ENCODE measurements at places on chromosomes 16 and 17.

DNA sequence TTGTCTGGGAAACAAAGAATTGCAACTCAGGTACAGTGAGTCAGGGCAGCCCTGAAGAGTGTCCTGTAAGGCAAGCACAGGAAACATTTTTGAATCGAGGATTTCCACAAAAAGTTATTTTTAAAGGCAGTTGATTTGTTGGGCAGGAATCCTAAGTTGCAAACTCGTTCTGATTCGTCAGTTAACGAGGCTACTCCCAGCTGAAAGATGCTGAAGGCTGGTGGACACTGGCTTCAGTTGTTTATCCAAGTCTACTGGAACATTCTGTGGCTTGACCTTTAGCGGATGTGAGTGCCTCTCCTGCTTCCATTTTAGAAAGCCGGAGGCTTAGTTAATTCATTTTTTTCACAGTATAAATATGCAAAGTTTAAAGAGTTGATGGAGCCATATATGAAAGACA lies 84.2 kb downstream of the KCNJ12 start:
- DNase-seq = no peak

GRCh38 chr16:67701420-67701819 lies 17.7 kb downstream of the GFOD2 start:
- DNase-seq = no peak

DNA sequence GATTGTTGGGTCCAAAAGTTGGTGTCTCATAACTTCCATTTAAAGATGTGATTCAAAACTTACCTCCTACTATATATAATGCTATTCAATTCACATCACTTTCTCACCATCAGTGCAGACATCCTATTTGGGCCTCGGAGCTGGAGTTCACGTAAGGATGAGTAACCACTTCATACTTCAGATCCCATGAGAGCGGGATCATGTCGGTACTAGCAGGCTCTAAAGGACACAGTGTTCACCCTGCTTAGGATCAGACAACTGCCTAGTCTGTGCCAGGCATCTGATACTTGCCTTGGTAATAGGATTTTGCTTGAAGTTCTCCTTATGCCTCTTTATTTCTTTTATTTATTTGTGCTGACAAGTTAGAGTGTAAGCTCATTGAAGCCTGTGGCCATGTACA lies 39.5 kb downstream of the RBFOX1 start:
- no peak for DNase-seq

DNA sequence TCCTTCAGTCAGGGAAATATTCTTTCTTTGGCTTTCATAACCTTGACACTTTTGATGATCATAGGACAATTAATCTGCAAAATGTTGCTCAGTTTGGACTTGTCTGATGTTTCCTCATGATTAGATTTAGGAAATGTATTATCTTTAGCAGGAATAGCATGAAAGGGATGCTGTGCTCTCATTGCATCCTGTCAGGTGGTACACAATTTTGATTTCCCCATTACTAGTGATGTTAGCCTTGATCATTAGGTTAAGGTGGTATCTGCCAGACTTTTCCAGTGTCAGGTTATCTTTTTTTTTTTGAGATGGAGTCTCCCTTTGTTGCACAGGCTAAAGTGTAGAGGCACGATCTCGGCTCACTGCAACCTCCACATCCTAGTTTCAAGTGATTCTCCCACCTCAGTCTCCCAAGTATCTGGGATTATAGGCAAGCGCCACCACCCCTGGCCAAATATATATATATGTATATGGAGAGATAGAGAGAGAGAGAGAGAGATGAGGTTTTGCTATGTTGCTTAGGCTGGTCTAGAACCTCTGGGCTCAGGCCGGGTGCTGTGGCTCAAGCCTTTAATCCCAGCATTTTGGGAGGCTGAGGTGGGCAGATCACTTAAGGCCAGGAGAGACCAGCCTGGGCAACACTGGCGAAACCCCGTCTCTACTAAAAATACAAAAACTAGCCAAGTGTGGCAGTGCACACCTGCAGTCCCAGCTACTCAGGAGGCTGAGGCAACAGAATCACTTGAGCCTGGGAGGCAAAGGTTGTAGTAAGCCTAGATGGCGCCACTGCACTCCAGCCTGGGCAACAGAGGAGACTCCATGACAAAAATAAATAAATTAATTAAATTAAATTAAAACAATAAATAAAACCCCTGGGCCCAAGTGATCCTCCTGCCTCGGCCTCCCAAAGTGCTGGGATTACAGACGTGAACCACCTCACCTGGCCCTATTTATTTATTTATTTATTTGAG lies 15.8 kb upstream of the CAVIN1 start:
- DNase-seq = no peak

- peak; percentile 57 for DNase-seq
Measured at GRCh38 chr17:16313139-16314090, 39.9 kb downstream of the CENPV start.

DNA sequence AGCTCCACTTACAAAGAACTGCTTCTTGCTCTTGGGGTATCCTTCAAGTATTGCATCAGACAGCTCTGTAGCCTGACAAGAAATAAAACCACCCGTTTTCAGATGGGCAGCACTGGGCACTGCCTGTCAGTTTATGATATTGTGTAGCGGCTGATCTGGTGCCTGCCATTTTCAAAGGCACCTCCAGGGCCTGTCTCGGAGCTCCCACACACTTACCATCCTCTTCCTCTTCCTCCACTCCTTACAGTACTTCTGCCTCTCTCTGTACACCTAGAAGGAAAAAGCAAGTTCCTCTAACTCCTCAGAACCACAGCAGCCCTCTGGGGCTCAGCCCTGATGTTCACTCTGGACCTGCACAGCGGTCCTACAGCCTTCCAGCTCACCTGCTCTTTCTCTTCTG lies 4.4 kb downstream of the PSMC3IP start:
- DNase-seq = no peak

- DNase-seq = peak; percentile 63
Measured at GRCh38 chr17:45129426-45129939, 2.8 kb downstream of the PLCD3 start.

DNA sequence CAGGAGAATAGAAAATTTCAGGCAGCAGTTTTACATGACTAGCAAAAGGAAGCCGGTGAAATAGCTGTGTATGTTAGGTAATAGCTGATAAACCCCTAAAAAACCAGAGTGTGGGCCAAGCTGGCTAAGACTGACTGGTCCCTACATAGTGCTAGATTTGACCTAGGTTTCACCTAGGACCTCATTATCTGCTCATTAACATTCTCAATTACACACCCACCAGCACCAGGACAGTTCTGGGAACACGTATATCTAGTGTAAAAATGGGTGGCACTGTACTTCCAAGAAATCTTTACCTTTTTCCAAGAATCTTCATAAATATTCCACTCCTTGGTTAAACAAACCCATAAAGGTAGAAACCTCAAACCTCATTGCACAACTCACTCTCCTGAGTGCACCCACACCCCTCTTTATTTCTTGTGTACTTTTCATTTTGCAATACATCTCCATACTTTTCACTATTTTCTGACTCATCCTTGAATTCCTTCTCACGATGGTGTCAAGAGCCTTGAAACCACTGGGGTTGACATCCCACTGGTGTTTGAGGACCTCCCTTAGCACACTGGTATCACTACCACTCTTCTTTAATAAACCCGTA lies 262.7 kb upstream of the KCNJ16 start:
- no peak for DNase-seq

DNA sequence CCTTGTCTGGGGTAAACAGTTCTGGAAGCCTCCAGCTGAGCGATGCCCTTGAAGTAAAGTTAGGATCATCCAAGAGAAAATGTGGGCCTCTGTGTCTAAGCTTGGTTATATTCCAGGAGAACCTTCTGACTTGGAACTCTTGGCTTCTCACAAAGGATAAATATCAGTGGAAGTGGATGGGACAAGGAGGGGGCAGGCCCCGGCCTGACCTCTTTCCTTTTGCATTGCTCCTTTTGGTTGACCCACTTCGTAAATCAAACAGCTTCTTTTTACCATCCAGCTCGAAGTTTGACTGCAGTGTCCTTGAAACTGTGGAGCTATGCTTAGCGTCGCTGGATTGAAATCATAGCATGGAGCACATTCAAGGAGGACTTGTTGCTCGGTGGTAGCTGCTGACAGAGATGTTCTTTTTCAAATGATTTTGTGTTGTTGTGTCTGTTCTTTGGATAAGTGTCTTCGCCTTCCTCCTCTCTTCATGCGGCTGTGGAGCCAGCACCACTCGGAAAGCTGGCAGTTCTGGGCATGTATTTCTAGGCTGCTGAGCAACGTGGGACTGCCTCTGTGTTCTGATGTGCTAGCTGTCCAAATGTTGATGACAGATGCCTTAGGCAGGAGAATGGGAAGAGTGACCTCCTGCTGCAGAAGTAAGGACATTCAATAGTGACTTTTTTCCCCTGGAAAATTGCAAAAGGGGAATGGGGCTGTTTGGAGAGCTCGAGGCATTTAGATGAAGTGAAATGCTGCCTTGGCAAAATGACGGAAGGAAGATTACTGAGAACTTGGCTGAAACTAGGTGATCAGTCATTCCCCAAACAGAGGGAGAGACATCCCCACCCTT lies 4.5 kb downstream of the MINK1 start:
- DNase-seq = no peak

GRCh38 chr16:48003206-48003907 lies 152.4 kb downstream of the ABCC12 start:
- DNase-seq = peak; percentile 27

GRCh38 chr16:47047524-47048203 lies 74.2 kb upstream of the DNAJA2 start:
- DNase-seq = no peak

DNA sequence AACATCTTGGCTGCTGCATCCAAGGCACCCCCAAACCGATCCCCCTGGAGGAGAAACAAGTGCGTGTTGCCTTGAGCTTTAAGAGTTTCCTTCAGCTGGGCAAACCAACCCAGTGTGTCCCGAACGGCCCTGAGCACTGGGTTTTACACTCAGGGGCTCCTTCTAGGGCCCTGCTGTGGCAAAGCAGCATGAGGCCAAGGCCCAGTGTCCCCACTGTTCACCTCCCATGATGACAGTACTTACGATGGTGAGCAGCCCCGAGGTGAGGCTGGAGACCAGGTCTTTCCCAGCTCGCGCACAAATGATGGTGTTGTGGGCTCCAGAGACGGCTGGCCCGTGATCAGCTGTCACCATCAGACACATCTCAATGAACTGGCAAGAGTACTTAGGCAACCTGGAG lies 6.6 kb upstream of the KLHL11 start:
- DNase-seq = no peak

- DNase-seq = no peak
Measured at GRCh38 chr16:3951861-3952736, 71.6 kb upstream of the CREBBP start.
